ENCODE measurements at places on chromosomes 3 and 15. TPM values are rescaled to one million over a fixed set of nuclear protein-coding genes. Genes with fewer than 3 reads are reported as not detected.

Gene TAGLN3
- 0.37 TPM for total RNA-seq

DNA sequence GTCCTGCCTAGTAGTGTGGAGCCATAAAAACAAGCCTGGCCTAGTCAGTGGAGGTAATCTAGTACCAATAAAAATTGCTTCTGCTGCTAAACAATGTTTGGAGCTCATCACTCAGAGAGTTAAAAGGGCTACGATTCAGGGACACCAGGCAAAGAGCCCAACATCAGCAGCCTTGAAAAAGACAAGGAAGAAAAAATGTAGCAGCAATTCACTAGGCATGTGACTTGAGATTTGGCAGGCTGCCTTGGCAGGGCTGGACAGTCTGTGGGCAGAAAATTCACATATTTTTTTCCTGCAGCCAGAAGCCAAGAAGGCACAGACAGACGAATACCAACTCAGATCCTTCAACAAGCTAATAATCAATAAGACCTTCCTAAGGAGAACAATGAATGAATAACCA, 47.2 kb downstream of the IGSF11 start:
- DNase-seq, result no peak

GRCh38 chr15:98013631-98014030, 53.1 kb downstream of the ARRDC4 start:
- no peak for DNase-seq

- DNase-seq, result no peak
These were observed 5.9 kb upstream of the DCP1A start for GRCh38 chr3:53353202-53353601.

GRCh38 chr3:40546816-40547215, 22.1 kb downstream of the ZNF621 start:
- no peak for DNase-seq

Gene RASGRP1
- total RNA-seq, result 1.0 TPM

Gene FBXO40
- total RNA-seq, result not detected

- no peak for DNase-seq
These were observed 52.4 kb upstream of the GOLGA8J start for GRCh38 chr15:30030345-30030744.

GRCh38 chr3:177948716-177949425, 587.4 kb upstream of the KCNMB2 start:
- no peak for DNase-seq

Gene RARRES1
- total RNA-seq, result 81.0 TPM

Gene IL17RB
- total RNA-seq, result 10.9 TPM

GRCh38 chr3:125512135-125512920, 7.7 kb downstream of the SNX4 start:
- no peak for DNase-seq

Gene AADACL2
- total RNA-seq, result 0.11 TPM

GRCh38 chr3:24730173-24730572, 235.5 kb upstream of the THRB start:
- no peak for DNase-seq

- DNase-seq, result no peak
These were observed 262.5 kb downstream of the SCAPER start for GRCh38 chr15:76642671-76643070.

DNA sequence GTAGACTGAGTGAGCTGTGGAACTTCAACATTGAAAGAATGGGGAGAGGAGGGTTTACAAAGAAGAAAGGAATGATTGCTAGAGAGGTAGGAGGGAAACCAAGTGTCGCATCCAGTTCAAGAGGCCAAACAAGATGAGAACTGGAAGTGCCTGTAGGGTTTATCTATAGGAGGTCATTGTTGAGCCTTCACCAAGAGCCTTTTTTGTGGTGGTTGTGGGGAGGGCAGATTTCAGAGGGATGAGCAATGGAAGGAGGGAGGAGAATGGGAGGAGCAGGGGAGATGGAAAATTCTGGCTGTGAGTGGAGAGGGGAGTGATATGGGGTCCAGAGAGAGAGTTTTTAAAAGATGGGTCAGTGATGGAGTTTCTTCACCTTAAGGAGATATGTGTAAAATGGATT, 8.5 kb downstream of the PDIA5 start:
- DNase-seq, result no peak

Gene DNASE1L3
- total RNA-seq, result 1.2 TPM

- DNase-seq, result no peak
These were observed 57.7 kb downstream of the IGF2BP2 start for GRCh38 chr3:185767002-185767688.

GRCh38 chr15:84702961-84703482, 12.9 kb downstream of the SEC11A start:
- no peak for DNase-seq

GRCh38 chr15:89781055-89781454, 4.9 kb downstream of the MESP2 start:
- DNase-seq, result peak; percentile 66

DNA sequence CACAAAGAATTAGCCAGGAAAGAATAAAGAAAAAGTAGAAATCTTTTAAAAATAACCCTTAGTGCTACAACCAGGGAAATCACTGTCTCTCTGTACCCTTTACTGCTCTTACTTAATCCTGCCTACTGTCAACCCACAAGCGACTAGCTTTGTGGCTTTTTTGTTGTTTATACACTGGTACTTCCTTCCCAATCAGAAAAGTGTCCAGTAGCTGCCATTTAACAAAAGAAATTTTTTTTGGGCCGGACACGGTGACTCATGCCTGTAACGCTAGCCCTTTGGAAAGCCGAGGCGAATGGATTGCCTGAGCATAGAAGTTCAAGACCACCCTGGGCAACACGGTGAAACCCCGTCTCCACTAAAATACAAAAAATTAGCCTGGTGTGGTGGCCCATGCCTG, 13.8 kb upstream of the FAM219B start:
- DNase-seq, result no peak

Gene BOC
- total RNA-seq, result 10.6 TPM

Gene SHC4
- total RNA-seq, result 0.81 TPM

GRCh38 chr3:29408676-29409075, 127.8 kb downstream of the RBMS3 start:
- no peak for DNase-seq

- DNase-seq, result peak; percentile 38
These were observed 877 bp downstream of the NIT2 start for GRCh38 chr3:100335434-100335833.

- DNase-seq, result no peak
These were observed 95.9 kb downstream of the FRMD4B start for GRCh38 chr3:69290006-69290405.

- no peak for DNase-seq
These were observed 11.3 kb upstream of the KNL1 start for GRCh38 chr15:40582726-40583246.

Gene SYNPR
- total RNA-seq, result 0.15 TPM

DNA sequence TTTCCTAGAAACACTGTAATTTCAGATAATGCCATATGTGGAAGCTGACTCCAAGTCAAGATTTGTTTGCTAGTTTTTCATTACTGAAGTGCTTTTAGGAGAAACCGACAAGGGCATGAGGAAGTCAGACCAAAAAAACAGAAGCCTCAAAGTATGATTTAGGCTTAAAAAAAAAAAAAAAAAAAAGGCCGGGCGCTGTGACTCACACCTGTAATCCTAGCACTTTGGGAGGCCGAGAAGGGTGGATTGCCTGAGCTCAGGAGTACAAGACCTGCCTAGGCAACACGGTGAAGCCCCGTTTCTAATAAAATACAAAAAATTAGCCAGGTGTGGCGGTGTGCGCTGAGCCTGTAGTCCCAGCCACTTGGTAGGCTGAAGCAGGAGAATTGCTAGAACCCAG, 11.6 kb downstream of the RPL15 start:
- DNase-seq, result no peak

DNA sequence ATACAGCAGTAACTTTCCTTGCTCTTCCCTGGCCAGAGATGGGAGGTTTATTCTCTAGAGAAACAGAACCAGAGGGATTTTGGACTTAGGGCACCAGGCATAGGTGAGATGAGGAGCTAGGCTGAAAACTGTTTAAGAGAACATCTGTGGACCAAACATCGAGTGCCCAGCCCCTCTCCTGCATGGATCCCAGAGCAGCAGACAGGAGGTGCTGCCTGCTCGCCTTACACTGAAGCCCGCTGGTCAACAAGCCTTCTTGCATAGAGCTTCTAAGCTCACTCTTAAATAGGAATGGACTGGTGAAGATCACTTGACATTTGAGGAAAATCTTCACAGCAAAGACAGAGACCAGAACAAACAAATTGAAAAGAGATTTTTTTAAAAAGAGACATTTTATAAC, 41.2 kb downstream of the PARP15 start:
- no peak for DNase-seq

Gene PLA2G4E
- total RNA-seq, result not detected

Gene FRMD5
- total RNA-seq, result 1.6 TPM

Gene GOLGA6D
- total RNA-seq, result not detected

- no peak for DNase-seq
These were observed 68.8 kb upstream of the PRR23E start for GRCh38 chr3:127124120-127124519.

All from left colon (tissue), 2 donors.